SIG-M5 (cell line): ENCODE measurements at places on chromosomes 5 and 9.

DNA sequence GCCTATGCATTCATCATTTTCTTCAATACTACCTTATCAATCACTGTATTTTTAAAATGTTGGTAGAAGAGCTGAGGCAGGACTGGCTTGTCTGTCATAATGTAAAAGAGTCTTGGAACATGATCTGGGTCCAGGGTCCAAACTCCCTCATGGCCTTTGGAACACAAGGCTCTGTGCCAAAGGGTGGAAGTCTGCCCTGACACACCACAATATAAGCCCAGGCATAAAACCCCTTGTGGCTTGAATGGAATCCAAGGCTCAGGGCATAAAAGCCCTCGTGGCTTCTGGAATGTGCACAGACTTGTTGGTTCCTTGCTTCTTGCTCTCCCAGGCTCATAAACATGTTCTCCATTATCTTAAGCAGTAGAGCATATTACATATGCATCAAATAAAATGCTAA, 48.0 kb downstream of the GABRB2 start:
- no peak for DNase-seq

DNA sequence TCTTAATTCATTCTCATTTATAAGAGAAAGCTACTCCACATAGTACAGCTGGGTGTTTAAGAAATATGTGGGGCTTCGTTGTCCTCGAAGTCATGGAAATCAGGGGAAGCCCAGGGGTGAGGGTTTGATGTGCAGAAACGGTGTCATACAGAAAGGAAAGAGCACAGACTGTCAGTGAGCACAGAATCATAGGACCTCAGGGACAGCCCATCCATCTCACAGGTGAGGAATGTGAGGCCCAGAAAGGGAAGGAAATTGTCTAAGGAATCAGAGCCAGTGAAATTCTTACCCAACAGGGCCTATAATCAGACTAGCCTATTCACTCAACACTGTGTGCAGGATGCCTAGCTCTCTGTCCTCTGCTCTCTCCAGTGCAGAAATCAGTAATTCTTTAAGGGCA, 535.6 kb downstream of the SPOCK1 start:
- DNase-seq = no peak

DNA sequence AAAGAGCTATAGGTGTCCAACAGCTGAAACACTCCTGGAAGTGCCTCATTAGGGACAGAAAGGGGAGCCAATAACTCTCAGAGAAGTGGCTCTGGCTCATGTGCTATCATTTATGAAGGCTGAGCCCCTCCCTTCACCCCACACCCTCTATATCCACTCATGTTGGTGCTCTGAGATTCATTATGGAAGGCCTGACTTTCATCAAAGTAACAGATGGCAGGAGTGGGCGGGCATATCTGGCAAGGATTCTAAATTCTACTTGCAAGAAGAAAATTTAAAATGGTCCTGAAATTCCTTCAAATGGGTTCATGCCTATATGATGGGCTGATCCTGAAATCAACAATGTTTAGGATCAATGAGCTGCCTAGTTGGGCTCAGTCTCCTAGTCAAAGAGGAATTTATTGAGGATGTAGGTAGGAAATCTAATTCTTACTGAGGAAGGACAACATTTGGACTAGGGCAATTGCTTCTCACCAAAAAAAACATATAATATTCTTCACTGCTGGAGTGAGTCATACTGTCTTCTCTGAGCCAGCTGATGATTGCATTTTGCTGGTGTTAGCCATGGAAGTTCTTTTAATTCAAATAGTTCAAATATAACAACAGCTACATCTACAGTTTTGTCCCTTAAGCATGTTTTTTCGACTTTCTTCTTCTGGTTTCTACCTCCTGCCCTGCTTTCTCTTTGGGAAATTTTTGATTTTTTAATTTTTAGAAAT, 23.5 kb downstream of the NMRK1 start:
- no peak for DNase-seq

DNA sequence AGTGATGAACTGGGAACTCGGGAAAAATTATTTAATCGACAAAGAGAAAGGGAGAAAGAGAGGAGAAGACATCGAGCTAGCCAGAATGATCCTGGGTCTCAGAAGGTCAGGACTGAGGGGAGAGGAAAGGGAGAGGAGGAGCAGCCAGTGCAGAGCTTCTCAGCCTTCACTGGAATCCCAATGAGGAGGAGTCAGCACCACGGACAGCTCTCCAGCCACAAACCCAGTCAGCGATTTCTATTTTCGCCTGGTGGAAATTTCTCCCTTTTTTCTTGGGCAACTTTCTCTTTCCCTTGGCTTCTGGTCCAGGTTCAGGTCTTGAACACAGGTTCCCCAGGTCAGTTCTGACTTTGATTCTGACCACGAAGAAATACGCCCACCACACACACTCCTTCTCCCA, 1.6 kb upstream of the BRINP1 start:
- no peak for DNase-seq

DNA sequence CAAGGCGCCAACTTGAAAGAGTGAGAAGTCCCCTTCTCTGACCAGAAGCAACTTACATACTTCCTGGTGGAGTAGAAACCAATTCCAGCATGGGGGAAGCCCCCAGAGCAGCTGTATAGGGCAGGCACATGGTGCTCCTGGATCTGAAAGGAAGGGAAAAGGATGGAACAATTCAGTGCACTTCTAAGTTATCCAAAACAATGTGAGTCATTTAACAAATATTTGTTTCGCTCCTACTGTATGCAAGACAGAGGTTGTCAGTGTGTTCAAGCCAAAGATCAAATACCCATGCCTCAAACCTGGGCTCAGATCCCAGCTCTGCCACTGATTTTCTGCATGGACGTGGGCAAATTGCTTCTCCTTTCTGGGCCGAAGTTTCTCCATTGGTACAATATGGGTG, 67.1 kb downstream of the LHX2 start:
- DNase-seq = no peak

DNA sequence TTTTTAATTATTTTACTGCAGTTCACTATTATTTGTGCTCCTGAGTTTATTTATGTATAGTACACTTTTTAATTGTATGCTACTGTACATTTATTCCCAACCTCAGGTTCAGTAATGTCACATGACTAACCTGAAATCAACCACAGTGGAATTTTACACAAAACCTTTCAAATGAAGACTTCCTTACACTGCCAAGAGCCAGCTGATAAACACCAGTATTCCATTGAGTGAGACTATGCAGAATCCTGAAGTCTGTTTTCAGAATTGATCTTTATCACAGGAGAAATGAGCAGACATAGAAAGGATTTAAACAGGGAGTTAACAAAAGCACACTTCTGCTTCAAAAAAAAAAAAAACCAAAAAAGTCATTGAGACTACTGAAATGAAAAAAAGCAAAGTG, 219.5 kb downstream of the PRR16 start:
- no peak for DNase-seq

- no peak for DNase-seq
Measured at GRCh38 chr5:126883564-126884245, 106.8 kb downstream of the LMNB1 start.

- DNase-seq = no peak
Measured at GRCh38 chr9:84554069-84554664, 115.4 kb upstream of the NTRK2 start.
